ENCODE measurements at places on chromosomes 2 and 18.
A peak's percentile ranks its signal among the peaks of the same experiment; 100 is the strongest.

DNA sequence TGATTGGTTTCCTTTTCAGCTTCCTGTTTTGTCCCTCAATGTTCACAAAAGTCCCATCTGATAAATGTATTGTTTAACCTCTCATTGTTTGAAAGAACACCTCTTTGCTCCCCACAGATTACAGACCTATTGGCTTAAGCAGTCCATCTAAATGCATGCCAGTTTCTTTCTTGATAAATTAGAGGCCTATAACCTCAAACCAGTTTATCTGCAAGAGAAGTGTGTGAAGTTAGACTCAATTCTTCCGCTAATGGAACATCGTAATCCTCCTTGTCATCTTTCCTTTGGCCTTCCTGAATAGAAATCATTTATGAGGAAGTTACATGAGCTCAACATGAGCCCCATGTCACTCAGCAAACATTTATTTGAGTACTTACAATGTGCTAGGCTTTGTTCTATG lies 74.0 kb downstream of the FRZB start:
- DNase-seq = no peak

DNA sequence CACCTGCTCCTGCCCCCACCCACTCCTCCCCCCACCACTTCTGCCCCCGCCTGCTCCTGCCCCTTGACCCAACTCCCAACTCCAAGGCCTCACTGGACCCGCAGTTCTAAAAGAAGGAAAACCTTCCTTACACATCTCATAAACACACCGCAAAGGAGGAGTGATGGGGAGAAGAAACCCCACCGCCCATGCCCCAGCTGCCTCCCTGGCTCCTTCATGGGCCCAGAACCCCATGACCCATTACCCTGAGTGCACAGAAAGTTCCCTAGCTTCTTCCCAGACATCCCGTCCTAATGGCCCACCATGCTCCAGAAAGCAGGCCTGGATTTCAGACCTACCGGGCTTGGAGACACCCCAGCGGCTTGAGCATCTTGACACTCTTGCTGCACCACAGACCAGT lies 17.8 kb upstream of the CNDP2 start:
- no peak for DNase-seq

- peak; percentile 64 for DNase-seq
Observed at GRCh38 chr2:50492477-50492851, 539.5 kb downstream of the NRXN1 start.

GRCh38 chr18:76437910-76438309 lies 57.1 kb downstream of the ZNF516 start:
- DNase-seq = no peak

- DNase-seq = peak; percentile 51
Observed at GRCh38 chr2:71646028-71646427, 192.7 kb downstream of the DYSF start.

DNA sequence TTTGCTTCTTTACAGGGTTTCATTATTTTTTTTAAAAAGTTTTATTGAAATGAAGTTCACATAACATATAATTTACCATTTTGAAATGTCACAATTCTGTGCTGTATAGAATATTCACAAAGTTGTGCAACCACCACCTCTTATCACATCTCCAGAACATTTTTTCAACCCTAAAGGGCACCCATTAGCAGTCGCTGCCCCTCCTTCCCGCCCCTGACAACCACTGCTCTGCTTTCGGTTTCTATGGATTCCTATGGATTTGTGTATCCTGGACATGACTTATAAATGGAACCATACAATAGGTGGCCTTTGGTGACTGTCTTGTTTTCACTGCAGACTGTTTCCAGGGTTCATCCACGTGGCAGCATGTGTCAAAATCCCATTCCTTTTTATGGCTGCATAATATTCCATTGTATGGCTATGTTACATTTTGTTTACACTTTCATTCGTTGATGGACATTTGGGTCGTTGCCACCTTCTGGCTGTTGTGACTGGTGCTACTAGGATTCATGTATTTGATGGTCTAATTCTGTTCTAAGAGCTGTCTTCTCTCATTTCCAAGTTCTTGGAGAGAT lies 52.6 kb downstream of the SH3BP4 start:
- DNase-seq = no peak

GRCh38 chr18:8238507-8238906 lies 370.7 kb upstream of the RAB12 start:
- no peak for DNase-seq

GRCh38 chr2:96344011-96344410 lies 8.4 kb downstream of the NCAPH start:
- DNase-seq = no peak

GRCh38 chr2:30509716-30510115 lies 62.7 kb downstream of the LCLAT1 start:
- no peak for DNase-seq

- no peak for DNase-seq
Observed at GRCh38 chr2:10763461-10763800, 42.0 kb downstream of the ATP6V1C2 start.

DNA sequence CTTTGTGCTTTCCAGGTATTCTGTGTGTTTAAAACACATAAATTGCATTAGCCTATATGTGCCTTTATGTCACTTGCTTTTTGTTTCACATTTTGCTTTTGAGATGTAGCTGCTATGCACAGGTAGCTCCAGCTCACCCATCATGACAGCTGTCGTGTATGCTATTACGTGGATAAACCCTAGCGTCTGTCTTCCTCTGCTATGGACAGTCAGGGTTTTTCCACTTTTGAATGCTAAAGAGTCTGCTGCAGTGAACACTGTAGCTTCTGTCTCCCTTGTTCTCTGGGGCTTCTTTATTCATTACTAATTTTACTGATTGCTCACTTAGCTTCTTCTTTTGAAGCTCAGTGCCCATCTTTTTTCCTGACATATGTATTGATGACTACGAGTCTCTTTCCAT lies 24.7 kb upstream of the MBP start:
- no peak for DNase-seq

DNA sequence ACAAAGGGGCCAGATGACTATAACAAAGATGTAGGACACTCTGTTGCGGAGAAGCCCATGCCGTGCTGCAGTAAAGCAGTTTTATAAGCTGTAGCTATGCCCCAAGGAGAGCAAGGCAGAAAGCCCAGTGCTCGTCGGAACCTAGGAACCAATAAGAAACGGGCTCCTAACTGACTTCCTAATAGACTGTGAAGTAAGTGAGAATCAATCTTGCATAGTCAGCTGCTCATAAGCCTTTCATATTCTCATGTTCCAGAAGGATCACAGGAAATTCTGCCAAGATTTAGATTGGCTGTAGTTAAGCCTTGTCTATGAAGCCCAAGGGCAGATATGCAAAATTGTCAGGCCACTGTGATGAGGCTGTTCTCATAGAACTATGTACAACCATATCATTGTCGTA lies 98.4 kb downstream of the RTTN start:
- DNase-seq = no peak

DNA sequence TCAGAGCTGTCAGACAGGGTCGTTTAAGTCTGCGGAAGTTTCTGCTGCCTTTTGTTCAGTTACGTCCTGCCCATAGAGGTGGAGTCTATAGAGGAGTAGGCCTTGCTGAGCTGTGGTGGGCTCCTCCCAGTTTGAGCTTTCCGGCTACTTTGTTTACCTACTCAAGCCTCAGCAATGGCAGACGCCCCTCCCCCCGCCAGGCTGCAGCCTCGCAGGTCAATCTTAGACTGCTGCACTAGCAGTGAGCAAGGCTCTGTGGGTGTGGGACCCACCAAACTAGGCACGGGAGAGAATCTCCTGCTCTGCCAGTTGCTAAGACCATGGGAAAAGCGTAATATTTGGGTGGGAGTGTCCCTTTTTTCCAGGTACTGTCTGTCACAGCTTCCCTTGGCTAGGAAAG lies 86.5 kb downstream of the EFEMP1 start:
- DNase-seq = no peak

DNA sequence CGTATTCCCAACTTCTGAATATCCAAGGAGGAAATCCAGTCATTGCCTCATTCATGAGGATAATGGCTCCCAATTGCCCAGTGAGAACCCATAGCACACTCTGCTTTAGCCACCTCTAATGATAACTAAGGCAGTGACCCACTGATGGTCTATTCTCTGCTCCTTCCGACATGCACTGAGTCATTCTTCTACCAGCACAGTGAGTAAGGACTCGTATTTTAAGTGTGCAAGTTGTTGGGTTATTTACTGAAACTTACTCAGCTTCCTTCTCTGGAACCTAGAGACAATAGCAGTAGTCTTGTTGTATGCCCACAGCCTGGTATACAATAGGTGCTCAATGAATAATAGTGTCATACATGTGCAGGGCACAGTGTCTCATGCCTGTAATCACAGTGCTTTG lies 81.1 kb upstream of the ZNF397 start:
- no peak for DNase-seq

GRCh38 chr18:63346031-63346430 lies 21.0 kb downstream of the KDSR start:
- no peak for DNase-seq

DNA sequence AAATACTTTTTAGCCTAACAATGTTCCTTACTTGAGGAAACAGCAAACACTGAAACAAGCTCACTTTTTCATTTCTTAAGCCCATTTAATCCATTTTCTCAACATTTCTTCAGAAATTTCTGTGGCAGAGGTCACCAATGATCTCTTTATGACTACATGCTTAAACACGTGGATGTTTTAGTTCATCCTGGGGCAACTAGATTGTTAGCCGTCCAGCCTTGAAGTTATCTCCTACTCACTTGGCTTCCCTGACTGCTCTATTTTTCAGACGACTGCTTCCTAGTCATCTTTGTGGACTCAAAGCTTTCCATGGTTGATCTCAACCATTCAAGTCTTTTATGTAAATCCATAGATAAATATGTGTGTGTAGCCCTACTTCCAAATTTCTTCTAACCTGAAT lies 24.1 kb downstream of the CD302 start:
- peak; percentile 31 for DNase-seq

GRCh38 chr2:111944531-111945210 lies 46.3 kb downstream of the MERTK start:
- DNase-seq = no peak

DNA sequence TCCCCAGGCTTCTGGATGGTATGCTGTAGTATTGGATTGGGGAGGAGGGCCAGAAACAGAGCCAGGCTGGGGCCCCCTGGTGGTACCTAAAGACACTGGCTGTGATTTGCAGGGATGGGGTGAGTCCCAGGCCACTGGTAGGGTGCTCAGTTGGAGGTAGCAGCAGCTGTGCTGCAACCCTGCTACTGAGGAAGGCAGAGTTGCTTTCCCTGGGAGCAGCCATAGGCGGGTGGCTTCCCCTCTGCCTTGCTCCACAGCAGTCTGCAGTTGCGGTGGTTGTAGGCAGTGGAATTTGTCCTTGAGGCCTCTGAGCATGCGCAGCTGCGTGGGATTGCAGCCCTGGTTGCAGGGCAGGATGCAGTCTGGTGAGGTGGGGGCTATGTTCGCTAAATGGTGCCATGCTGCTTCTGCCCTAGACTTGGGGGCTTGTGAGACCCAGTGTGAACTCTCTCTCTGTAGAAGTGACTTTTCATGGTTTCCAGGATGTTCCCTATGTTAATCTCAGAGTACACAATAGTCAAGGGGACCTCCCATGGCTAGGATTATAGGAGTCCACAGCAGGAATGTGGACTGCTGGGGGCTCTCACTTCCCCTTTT lies 443.5 kb downstream of the XIRP2 start:
- no peak for DNase-seq

- DNase-seq = peak; percentile 88
Observed at GRCh38 chr2:145744541-145745386, 1224.8 kb upstream of the ZEB2 start.

GRCh38 chr18:24677011-24677410 lies 216.6 kb downstream of the HRH4 start:
- no peak for DNase-seq

DNA sequence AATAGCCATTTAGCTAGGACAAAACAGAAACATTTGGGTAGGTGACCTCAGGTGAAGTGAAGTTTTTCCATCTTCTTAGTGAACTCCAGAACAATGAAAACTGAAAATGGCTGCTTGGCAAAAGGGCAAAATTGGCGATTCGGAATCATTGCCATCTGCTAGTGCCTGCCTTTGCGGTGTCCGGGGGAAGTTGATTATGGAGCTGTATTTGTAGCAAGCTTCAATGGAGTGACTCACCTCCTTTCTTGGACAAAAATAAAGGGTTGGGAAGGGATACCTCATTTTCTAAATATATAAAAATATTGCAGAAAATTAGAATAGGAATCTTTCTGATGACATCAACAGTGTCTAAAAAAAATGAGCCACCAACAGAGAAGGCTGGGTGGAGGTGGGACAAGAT lies 460.5 kb downstream of the TGIF1 start:
- no peak for DNase-seq

DNA sequence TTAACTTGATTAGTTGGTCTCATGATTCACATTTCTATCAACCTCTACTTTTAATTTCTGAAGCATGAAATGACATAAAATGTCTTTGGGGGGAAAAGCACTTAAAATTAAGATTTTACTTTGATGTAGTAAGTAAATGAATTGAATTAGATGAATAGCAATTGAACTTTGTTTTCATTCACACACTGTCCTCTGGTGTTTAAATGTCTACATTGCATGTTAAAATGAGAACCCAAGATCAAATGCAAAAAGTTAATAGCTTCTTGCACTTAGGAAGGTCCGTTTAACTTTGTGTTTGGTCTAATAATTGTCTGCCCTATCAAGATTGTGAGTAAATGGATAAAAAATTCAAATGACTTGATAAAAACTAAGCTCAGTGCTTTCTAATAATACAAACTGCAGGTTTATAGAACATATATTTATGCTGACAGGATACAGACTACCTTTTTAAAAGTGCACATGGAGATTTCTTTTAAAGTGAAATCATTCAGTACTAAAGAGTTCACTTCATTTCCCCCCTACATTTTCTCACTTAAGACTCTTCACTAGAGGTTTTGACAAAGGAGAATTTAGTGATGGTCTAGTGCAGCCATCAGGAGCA lies 156.2 kb upstream of the NABP1 start:
- DNase-seq = peak; percentile 40

DNA sequence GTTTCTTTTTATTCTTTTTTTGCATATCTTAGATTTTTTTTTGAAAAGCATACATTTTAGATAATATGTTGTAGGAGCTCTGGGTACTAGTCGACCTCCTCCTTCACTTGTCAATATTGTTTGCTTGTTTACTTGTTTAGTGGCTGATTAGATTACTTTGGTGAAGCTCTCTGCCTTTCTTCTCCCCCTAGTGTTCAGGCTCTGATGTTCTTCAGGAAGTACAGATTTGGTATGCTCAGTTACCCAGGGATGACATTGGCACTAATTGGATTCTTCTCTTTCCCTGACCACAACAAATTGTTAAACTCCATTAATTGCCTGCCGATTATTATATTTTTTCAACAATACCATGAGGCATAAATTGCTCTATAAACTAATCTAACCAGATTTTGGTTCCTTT lies 491.2 kb downstream of the SUCLG1 start:
- no peak for DNase-seq

- DNase-seq = peak; percentile 24
Observed at GRCh38 chr2:235642446-235643098, 148.7 kb downstream of the AGAP1 start.

Measured in kidney tubule cell (primary cell).